IPS DF 19.7 (cell line): ENCODE measurements at places on chromosomes 16 and 17.

- no peak for DNase-seq
Measured at GRCh38 chr16:53249331-53249730, 184.9 kb upstream of the RBL2 start.

DNA sequence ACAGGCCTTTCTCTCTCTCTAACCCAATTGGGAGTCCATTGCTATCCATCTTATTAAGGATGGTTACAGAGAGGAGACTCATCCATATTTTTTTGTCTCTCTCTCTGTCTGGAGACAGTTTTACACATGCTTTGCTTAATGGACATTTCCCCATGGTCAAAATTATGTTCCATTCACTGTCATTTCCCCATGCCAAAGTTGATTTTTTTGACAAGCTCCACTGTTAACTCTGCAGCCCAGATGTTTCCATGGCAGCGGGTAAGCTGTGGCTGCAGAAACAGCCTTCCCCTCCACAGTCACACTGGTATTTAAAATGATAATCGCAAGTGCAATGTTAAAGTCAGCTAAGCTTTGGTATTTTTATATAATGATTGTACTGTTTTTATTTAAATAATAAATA, 63.9 kb upstream of the HLF start:
- DNase-seq: no peak

GRCh38 chr16:82252582-82252981, 82.6 kb upstream of the MPHOSPH6 start:
- DNase-seq: no peak

- DNase-seq: no peak
Measured at GRCh38 chr16:66471716-66472393, 44.8 kb downstream of the BEAN1 start.

- DNase-seq: no peak
Measured at GRCh38 chr16:89386306-89387185, 103.8 kb downstream of the ANKRD11 start.

DNA sequence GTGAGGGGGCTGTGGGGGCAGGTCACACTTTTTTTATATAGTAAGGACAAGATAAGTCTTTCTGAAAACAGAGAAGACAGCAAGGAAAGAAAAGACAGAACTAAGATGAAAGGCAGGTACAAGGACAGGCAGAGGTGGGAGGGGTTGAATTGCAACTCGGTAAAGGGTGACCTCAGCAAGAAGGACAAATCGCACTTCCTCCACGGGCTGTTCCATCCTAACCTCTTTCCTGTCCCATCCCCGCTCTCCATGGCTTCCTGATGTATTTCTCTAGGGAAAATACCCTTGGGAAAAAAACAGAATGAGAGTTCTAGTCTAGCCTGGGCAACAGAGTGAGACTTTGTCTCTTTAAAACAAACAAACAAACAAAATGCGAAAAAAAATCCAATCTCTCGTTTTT, 57.3 kb downstream of the ARHGAP17 start:
- no peak for DNase-seq

DNA sequence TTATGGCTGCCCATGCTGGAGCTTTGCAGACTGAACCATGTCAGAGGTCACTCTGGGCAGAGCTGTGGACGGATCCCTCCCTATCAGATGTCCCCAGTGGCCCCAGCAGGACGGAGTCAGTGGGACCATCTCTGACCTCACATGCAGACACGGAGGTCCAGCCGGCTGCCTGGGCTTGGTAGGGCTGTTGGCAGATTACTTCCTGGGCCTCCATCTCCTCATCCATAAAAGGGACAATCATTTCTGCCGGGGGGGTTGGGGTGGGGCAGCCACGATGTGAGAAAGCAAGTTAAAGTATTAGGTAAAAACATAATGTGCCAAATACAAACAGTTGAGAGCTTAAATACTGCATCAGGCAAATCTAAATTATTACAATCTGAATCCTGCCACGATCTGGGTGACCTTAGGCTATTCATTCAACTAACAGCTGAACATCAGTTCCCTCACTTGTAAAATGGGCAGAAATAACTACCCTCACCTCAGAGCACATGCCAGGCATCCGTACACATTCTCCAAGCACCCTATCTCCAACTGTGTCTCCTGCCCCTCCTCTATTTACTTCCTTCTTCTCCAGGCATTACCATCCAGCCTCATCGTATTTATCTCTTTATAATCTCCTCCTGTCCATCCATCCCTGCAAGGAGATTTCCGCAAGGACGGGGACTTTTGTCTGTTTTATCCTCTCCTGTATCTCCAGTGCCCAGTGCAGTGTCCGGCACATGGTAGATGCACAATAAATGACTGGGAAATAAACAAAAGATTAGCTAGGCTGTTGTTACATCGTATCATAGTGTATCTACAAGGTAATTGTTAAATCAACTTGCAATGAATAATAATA, 192.3 kb upstream of the FOXF1 start:
- no peak for DNase-seq

DNA sequence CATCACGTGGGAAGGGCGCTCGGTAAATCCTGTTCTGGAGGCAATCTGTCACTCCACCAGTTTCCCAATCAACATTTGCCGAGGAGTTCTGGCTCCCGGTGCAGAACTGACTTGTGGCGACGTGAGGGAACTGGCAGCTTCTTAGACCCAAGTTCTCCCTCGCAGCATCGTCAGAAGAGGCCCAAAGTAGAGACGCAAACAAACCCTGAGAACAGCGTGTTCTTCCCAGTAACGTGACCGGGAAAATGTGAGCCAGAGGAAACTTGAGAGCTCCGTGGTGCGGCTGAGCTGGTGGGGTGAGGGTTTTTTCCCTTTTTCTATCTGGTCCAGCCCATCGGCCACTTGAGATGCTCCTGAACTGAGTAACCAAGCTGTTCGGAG, 158.9 kb upstream of the CACNG5 start:
- no peak for DNase-seq

- DNase-seq: peak; percentile 52
Measured at GRCh38 chr17:32998111-32998886, 6.7 kb downstream of the SPACA3 start.

GRCh38 chr16:28930652-28931051, 1.1 kb upstream of the CD19 start:
- DNase-seq: no peak

DNA sequence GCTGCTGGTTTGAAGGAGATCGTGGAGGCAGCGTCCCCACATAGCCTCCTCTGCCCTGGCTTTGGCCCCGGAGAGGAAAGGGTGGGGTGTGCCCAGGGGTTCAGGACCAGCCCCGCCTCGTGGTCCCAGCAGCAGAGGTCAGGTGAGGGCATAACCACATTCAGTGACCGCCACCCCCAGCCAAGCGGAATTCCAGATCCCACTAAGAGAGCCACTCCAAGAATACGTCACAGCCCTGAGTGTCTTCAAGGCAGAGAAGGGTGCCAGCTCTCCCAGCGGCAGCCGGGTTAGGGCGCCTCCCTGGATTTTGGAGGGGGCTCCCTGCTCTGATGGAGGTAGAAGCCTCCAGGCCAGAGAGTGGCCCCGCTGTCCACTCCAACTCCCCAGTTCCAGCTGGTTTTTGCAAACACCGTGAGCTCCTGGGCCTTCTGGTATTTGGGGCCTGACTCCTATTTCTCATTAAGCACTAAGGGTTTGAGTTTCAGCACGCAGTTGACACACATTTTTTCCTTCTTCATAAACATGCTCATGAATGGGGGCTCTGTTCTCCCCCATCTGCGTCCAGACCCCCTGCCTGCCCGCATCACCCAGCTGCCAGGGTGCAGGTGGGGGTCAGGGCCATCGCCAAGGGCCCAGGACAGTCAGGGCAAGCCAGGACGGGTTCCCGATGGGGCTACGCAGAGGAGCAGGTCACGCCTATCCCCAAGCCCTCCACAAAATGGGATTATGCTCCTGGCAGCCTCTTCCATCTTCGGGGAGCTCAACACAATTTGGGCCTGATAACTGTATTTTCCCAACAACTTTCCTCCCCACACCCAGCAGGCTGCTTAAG, 98.4 kb upstream of the PLCG2 start:
- no peak for DNase-seq

- no peak for DNase-seq
Measured at GRCh38 chr17:63489291-63489690, 12.4 kb downstream of the ACE start.

GRCh38 chr17:42386777-42387657, 1.2 kb downstream of the STAT3 start:
- DNase-seq: no peak

- DNase-seq: no peak
Measured at GRCh38 chr17:4998732-4999429, 1.1 kb downstream of the KIF1C start.

DNA sequence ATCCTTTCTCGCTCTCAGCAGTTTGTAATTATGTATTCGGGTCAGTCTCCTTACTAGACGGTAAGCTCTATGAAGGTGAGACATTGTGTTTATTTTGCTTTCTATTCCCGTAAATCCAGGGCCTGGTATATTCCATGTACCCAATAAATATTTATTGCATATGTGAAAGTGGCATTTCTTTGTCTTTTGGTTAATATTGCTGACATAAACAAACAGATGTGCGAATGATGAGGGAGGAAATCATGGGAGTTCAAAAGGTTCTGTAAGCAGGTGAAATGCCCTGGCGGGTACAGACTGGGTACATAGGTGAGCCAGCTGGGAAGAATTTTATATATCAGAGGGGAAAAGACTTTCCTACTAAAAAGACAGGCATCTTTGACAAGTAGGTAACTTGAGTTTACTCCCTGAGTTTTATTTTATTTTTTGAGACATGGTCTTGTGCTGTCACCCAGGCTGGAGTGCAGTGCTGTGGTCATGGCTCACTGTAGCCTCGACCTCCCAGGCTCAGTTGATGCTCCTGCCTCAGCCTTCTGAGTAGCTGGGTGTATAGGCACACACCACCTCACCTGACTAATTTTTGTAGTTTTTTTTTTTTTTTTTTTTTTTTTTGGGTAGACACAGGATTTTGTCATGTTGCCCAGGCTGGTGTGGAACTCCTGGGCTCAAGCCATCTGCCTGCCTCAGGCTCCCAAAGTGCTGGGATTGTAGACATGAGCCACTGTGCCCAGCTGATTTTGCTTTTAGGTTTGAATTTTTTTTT, 5.7 kb upstream of the METTL9 start:
- DNase-seq: no peak

DNA sequence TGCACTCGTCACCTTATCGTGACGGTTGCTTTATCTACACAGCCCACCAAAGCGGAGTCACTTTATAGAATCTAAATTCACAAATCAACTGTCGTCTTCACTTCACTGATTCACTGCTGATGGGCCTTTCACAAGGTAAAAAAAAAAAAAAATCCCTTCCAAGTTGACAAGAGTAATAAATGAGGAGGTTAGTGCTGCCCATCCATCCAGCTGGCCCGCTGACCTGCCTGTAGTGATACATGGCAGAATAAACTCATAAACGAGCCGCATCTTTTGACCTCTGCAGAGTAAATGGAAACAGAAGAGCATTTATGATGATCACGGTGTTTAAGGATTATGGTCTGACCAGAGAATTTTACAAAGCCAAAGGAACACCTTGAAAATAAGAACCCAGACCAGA, 227.3 kb upstream of the IRX5 start:
- DNase-seq: no peak

- no peak for DNase-seq
Measured at GRCh38 chr17:13835151-13835550, 233.4 kb upstream of the HS3ST3A1 start.

GRCh38 chr16:79050063-79050462, 550.5 kb downstream of the MAF start:
- no peak for DNase-seq

DNA sequence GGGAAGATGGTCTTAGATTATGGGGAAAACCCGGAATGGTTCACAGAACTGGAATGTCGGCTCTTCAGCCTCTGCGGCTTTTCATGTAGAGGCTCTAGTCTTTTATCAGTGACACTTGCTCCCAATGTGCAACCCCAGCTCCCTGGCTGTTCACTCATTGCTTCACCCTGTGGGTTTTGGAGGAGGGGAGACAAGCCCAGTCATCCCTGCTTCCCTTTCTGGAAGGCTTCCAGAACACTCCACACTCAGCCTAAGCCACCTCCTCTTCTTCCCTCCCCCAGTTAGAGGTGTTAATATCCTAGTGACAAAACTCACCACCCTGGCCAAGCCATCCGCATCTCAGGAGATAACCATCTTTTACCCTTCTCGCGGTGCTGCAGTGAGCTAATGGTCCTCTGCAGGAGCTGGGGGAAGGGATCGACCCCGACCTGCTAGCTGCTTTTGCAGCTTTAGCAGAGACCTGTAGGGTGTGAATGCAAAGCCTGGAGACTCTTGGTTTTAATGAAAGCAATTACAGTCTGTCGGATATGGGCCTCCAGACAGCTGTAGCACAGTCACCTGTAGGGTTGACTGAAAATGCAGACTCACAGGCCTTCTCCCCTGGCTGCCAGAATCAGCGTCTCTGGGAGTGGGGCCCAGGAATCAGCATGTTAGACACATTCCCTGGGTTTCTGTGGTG, 24.3 kb upstream of the LASP1NB start:
- DNase-seq: no peak

DNA sequence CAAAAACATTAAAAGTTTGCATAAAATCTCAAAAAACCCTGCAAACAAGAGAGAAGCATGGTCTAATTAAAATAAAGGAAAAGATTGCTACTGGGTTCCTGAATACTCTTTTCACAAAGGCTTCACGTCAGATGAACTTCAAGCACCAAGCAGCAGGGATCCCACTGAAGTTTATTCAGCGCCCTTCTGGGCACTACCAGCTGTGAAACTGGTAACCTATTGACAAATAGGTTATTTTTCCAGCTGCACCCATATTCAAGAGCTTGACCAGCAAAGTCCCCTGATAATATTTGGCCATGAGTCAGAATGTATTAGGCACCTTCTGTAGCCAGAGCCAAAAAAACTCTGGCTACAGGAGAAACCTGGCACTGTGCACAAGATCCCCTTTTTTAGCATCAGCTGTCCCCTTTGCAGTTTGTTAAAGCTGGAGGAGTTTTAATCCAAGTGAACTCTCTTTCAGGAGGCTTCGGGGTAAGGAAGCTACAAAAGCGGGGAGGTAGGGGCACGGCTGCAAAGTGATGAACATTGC, 60.3 kb downstream of the GRIN2A start:
- no peak for DNase-seq
